RKO (cell line): ENCODE measurements at places on chromosomes 5 and 9.
A peak's percentile ranks its signal among the peaks of the same experiment; 100 is the strongest.

- no peak for DNase-seq
These were observed 61.7 kb upstream of the PPP2R2B start for GRCh38 chr5:146940295-146940694.

GRCh38 chr9:34710023-34710422, at the start of gene CCL21:
Gene CCL21, minus strand, starts transcription at chr9:34710136. Its CDS starts 70 bp downstream, at chr9:34710066.
- DNase-seq = no peak

- no peak for DNase-seq
These were observed 27.8 kb downstream of the PCDHGC5 start for GRCh38 chr5:141516672-141517025.

GRCh38 chr9:127589955-127590370, 22.1 kb upstream of the STXBP1 start:
- peak; percentile 90 for DNase-seq

DNA sequence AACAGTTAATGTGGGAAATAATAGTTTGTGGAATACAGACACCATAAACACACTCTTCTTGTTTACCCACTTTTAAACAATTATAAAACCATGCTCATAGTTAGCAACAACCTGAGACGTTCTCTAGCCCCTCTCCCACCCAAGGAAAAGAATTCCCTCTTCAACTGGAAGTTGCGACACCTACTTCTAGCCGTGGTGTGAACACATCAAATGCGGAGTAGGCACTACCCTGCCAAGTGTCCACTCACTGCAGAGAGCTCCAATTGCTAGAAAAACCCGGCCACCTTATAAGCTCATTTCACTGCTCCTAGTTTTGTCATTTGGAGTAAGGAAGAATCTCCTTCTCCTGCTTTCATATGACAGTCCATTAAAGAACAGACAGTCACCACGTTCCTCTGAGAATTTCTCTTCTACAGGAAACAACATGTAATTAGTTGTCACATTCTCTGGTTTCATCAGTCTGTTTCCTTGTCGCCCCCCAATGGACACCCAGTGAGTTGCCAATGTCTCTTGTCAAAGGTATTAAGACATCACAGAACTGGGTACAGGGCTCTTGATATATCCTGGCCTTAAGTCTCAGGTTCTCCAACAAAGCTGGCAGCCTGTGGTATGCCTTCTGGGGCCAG, 47.3 kb downstream of the PRLR start:
- DNase-seq = peak; percentile 71

DNA sequence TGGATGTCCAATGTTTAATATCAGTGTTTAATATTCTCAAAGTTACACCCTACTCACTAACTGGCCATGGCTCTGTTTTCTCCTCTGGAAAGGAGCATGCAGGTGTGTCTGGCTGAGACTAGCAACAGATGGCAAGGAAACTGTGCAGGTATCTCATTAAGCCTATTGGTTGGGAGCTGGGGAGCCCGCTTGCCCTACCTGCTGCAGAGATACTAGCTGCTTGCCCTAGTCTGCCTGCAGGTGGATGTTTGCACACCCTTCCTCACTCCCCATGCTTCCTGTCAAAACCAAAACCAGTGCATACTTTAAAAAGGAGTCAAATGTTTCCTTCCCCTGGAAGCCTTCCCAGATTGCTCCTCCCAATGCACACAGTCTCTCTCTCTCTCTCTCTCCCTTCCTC, 228.3 kb upstream of the RASEF start:
- no peak for DNase-seq
